ENCODE measurements at places on chromosomes 7 and 10.

DNA sequence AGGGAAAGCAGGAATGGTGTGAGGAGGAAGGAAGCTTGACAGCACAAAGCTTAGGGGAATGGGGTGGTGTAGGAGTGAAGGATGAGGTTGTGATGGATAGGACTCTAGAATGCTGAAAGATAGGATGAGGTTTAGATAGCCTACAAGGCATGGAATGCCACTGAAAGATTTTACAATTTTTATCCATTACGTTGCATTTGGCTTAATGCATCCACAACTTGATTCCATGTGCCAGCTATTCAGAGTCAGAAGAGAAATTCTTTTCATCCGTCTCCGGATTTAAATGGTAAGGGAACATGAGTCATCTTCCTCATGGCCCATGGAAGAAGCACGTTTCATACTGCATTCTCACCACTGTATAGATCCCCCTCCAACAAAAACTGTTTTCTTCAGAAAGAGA, 212.4 kb upstream of the BMPER start:
- DNase-seq: no peak

DNA sequence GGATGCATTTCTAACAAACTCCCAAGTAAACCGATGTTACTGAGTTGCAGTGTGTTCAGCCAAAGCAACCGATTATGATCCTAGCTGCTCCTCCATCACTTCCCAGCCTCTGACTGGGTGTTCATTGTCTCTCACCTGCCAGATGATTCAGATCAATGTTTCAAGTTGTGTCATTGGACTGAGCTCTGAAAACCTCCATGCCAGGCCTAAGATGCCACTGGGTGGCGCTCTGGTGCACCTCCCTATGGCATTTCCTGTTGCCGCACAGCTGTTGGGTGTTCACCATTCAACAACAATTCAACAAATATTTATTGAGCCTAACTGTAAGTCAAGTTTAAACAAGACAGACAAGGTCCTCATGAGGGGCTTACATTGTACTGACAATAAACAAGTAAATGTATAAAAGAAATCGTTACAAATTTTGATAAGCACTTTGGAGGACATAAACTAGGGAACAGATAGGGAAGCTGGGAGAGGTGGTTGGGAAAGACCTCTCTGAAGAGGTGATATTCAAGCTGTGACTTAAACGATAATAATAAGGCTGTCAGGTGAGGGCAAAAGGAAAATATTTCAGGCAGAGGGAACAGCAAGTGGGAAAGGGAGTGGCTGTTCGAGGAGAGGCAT, 22.8 kb downstream of the RGR start:
- peak; percentile 7 for DNase-seq

- no peak for DNase-seq
Measured at GRCh38 chr10:132236161-132236560, 49.4 kb downstream of the DPYSL4 start.

- no peak for DNase-seq
Measured at GRCh38 chr10:62778125-62778524, 26.4 kb upstream of the ADO start.

DNA sequence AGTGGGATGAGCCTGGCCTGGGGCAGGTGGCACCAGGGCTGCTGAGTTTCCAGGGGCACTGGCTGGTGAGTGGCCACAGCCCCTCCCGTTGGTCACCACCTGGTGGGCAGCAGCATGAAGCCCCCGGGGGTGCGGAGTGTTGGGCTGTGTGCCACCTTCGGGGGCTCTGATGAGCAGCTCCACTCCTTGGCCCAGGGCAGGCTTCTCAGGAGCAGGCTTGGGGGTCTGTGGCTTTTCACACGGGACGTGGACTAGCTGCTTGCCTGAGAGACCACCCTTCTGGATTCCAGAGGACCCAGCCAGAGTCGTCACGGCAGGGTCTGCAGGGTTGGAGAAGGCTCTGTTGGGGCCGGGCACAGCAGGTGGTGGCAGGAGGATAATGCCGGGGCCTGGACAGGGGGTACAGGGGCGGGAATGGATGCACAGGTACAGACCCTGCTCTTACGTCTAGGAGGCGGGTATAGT, 193.1 kb downstream of the ADARB2 start:
- no peak for DNase-seq

GRCh38 chr10:103038570-103038969, 120.5 kb downstream of the CNNM2 start:
- DNase-seq: no peak

- no peak for DNase-seq
Measured at GRCh38 chr10:102112210-102112817, 7.9 kb downstream of the LDB1 start.

DNA sequence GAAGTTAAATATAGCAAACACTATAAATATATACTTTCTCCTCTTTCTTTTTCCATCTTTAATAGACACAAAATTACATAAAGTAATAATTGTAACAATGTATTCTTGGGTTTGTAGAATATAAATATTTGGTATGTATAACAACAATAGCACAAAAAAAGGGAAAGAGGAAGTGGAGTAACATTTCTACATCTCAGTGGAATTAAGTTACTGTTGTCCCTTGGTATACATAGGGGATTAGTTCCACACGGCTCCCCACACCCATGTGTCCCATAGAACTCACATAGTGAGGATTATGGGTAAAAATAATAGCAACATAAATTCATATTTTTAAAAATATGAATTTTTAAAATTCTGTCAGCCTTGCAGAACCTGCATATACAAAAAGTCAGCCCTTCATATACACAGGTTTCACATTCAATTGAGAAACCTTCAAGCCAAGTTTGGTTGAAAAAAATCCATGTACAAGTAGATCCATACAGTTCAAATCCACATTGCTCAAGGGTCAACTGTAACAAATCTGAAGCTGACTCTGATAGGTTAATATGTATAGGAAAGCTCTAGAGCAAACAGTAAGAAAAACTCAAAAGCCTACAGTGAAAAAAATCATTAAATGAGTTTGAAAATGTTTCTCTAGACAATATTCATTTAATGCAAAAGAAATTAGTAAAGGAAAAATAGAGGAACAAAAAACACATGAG, 92.4 kb downstream of the HYCC1 start:
- DNase-seq: no peak

GRCh38 chr7:101814991-101815825, 2.2 kb upstream of the CUX1 start:
- peak; percentile 56 for DNase-seq

GRCh38 chr10:50152792-50153272, 85.1 kb downstream of the WASHC2A start:
- DNase-seq: no peak

DNA sequence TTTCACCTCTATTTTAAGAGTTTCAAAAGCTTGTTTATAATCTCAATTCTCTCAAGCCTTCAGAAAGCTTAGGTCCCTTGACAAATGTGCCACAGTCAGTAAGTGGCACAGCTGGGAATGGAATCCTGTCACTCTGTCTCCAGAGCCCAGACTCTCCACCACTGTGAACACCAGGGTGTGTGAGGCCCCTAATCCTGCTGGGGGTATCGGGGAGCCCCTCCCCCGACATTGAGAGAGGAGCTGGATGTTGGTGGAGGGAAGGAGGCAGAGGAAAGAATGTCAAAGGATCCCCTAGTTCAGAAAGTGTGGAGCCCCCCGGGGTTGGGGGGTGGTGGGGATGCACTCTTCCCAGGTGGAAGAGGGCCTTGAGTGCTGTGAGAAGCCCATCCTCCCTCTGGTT, 133.8 kb upstream of the YAE1 start:
- DNase-seq: no peak

DNA sequence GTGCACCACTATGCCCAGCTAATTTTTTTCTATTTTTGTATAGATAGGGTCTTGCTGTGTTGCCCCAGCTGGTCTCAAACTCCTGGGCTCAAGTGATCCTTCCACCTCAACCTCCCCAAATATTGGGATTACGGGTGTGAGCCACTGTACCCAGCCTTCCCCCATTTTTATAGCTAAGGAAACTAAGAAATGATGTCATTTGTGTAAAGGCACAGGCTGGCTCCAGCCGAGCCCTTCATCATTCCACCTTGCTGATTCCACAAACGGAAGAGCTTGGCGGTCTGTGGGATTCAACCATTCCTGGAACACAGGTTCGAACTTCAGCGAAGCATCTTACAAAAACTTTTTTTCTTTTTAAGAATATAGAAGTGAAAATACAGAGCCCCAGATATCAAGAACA, 14.4 kb downstream of the SMURF1 start:
- no peak for DNase-seq

DNA sequence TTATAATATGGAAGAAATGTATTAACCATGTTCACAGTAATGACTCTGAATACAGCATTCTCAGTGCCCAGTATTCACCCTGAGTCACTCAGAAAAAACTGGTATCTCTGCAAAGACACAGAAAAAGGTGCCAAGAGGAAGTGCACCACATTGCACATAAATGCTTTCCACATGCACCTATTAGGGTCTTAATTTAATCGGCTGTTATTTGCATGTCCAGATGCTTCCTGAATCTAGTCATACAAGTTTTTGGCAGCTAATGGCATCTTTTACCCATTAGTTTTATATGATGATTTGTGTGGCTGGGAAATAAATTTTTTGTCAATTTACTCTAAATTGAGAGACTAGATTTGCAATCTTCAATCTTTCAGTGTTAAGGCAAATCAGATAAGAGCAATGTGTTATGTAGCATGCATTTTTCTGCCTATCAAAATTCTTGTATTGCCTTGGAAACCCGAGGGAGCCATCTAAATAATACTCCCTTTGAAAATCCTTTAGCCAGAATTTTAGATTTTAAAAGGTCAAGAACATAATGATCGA, 58.2 kb downstream of the ZNF680 start:
- DNase-seq: no peak

DNA sequence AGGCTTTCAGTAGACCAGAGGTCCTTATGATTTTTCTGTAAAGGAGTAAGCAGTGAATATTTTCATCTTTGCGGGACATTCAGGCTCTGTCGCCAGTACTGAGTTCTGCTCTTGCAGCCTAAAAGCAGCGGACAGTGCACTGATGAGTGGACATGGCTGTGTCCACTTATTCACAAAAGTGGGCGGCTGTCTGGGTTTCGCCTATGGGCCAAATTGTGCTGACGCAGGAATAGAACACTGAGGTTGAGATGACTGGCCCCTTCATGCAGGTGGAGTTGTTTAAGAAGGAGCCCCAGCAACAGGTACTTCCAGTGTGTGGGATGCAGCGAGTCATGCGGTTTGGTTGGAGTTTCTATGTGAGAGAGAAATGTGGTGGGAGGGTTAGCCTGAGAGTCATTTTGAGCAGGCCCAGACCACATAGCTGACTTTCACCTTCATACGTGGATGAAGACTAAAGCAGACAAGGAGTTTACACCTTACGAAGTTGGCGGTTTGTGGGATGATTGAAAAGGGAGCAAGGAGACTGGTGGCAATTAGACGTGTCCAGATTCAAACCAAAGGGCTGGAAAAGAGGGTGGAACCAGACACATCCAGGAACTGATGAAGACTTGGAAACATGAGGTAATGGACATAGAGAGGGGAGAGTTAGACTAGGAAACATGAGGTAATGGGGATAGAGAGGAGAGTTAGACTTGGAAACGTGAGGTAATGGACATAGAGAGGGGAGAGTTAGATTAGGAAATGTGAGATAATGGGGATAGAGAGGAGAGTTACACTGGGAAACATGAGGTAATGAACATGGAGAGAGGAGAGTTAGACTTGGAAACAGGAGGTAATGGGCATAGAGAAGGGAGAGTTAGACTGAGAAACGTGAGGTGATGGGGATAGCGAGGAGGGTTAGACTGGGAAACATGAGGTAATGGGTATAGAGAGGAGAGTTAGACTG, 38.2 kb downstream of the WDR37 start:
- DNase-seq: no peak

DNA sequence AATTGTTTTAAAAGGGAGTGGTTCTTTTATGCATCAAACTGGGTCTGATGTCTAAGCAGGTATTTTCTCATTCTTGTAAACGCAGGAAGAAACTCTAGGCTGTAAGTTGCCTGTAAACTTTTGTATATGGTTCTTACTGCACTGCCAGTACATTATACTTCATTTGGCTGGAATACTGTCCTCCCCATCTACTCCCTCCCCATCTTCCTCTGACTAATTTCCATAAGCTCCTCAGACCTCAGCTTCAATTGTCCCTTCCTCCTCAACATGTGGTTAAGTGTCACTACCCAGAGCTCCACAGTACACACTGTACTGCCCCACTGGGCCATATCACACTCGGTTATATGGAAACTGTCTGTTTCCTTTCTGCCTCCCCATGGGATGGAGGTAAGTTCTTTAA, 161.4 kb upstream of the MDFIC start:
- DNase-seq: no peak

- DNase-seq: no peak
Measured at GRCh38 chr10:119395280-119396007, 147.1 kb downstream of the RGS10 start.

DNA sequence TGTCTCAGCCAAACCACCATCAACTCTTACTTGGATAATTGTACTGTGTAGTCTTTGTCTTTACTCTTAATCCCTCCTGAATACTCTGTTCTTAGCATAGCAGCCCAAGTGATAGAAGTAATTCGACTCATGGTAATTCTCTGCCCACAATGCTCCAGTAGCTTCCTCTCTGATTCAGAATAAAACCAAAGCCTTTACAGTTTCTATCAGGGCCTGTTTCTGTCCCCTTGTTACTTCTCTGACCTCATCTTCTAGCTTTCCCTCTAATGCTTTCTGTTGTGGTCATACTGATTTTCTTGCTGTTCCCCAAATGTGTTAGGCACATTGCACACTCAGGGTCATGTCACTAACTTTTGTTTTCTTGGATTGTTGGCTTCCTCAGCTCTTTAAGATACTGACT, 8.0 kb downstream of the ZNF518A start:
- no peak for DNase-seq

DNA sequence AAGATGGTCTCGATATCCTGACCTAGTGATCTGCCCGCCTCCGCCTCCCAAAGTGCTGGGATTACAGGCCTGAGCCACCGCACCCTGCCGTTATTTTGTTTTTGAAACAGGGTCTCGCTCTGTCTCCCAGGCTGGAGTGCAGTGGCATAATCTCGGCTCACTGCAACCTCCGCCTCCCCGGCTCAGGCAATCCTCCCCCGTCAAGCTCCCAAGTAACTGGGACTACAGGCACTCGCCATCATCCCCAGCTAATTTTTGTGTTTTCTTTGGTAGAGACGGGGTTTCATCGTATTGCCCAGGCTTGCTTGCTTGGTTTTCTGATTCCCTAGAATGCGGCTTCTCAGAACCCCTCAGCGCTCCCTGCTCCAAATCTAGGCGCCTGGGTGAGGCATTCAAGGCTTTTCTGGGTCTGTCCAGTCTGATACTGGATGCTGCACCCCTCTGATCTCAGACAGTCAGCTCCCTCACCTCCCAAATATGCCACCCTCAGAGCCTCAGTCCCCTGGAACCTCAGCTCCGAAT, 1.3 kb downstream of the TFR2 start:
- no peak for DNase-seq

GRCh38 chr10:118939211-118940007, 90.1 kb upstream of the NANOS1 start:
- no peak for DNase-seq

Data from Caki2 (cell line).